ENCODE measurements at places on chromosomes 5 and 9.

DNA sequence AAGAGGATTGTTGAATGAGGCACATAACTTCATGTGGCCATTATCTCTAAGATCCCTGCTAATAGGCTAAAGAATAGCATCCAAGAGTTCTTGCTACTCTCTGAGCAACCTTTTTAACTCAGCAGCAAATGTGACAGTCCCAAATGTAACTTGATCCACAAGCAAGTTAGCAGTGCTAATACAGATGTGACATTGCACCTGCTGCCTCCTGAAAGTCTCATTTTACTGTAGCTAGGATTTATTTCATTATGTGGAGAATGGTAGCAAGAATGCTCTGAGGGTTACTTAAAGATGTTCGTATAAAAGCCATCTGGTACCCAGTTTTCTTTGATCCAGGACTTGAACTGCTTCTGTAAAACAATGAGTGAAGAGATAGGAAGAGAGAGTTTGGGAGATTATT lies 45.8 kb downstream of the CDH10 start:
- DNase-seq, result no peak

DNA sequence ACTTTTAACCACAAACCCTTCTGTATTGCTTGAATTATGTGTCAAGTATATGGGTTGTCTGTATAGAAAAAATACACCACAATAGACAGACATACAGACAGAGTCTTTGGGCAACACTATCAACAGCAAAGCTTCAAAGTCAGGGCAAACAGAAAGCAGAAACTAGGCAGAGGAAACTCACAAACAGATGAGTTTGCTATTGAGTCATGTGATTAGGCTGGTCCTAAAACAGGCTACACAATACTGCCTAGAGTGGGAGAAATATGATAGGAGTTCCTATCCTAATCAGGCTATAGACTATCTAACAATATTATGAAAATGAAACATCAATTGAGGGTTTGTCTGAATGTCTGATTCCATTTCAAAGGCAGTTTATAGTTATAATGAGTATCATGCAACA lies 156.4 kb downstream of the EDIL3 start:
- no peak for DNase-seq

GRCh38 chr9:131469951-131470350 lies 32.8 kb upstream of the POMT1 start:
- DNase-seq, result no peak

GRCh38 chr5:83172655-83173054 lies 95.3 kb downstream of the XRCC4 start:
- no peak for DNase-seq

GRCh38 chr9:118529624-118530214 lies 825.5 kb downstream of the TLR4 start:
- DNase-seq, result no peak

GRCh38 chr5:8908055-8908683 lies 637.7 kb downstream of the SEMA5A start:
- DNase-seq, result peak; percentile 0

DNA sequence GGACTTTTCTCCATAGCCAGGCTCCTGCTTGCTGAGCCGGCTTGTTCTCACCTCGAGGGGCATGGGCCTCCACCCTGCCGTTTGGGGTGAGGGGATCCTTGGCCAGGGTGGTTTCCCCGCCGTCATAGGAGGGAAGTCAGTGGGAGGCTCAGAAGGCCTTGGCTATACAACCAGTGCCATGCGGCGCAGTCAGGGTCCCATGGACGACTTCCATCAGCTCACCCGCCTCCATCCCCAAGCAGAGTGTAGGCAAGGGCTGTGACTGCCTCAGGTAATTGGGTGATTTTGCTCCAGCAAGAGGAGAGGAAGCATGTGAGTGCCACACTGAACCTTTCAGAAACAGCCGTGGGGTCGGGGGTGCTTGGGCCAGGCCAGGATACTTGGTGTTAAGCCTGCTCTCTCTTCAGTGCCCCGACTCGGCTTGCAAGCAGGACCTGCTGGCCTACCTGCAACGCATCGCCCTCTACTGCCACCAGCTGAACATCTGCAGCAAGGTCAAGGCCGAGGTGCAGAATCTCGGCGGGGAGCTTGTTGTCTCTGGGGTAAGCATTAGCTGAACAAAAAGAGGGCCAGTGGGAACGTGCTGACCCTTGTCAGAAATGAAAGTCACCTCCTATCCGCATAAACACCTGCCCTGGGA lies 57.2 kb upstream of the LRRTM2 start:
- DNase-seq, result no peak
